Caco-2 (cell line): ENCODE measurements at places on chromosomes 7 and 10.
A peak's percentile ranks its signal among the peaks of the same experiment; 100 is the strongest.

GRCh38 chr7:132145466-132145865 lies 430.8 kb downstream of the PLXNA4 start:
- no peak for DNase-seq
- H3K27me3 ChIP-seq: no peaks in the 10 kb centered on the region; the same call in 1 of the 2 replicates
- no peak overlapping the region for H3K27ac ChIP-seq
- no peaks in the 10 kb centered on the region for H3K36me3 ChIP-seq

- no peaks in the 10 kb centered on the region for H3K4me1 ChIP-seq
- DNase-seq: peak; percentile 39
- peaks cover 2% of the 10 kb centered on the region for H3K36me3 ChIP-seq
- no peak overlapping the region for H3K4me3 ChIP-seq
- H3K27me3 ChIP-seq: no peaks in the 10 kb centered on the region
Observed at GRCh38 chr10:119149729-119150128, 15.8 kb downstream of the SFXN4 start.

- H3K27ac ChIP-seq: peak overlapping the region; percentile 50
- no peak overlapping the region for H3K4me3 ChIP-seq
- H3K27me3 ChIP-seq: no peaks in the 10 kb centered on the region
Observed at GRCh38 chr7:73438547-73439409, 5.2 kb downstream of the FZD9 start.

- H3K4me1 ChIP-seq: peaks cover 25% of the 10 kb centered on the region
- H3K4me3 ChIP-seq: no peak overlapping the region
- H3K36me3 ChIP-seq: no peaks in the 10 kb centered on the region
- H3K27ac ChIP-seq: no peak overlapping the region
- no peak for DNase-seq
Observed at GRCh38 chr10:72694476-72695369, 2.8 kb downstream of the MCU start.
